Suppressor macrophage (primary cell): ENCODE measurements at places on chromosomes 7 and 10.

GRCh38 chr10:12351447-12351846, 2.1 kb downstream of the CAMK1D start:
- DNase-seq: no peak

DNA sequence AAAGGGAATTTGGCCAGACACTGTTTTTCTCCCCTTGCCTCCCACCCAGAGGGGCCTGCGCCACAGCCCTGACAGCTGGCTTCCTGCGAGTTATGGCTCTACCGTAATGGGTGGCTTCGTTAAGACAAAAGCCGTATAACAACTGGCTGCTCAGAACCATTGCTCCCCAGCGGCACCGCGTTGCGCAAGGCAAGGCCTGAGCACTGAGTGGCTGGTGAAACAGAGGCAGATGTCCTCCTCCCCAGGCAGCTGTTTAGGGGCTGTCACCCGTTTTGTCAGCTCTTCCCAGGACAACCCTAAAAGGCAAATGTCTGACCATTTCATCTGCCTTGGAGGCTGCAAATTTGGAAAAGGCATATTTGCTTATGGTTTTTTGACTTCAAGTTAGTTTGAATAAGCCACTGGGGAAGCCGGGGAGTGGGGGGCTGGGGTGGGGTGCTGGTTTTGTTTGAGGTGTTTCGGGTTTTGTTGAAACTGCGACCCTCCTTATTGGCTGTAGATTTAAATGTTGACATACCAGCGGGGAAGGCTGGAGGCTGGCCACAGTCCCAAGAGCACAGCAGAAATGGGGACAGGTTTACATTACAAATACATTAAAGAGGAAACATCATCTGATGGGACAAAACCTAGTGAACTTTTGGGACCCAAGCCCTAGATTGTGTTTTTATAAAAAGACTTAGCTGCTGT, 681 bp upstream of the SPOCK2 start:
- peak; percentile 34 for DNase-seq

- no peak for DNase-seq
These were observed 233.6 kb downstream of the GLRX3 start for GRCh38 chr10:130369645-130370381.

GRCh38 chr10:64070241-64070640, 549.0 kb downstream of the REEP3 start:
- DNase-seq: no peak

DNA sequence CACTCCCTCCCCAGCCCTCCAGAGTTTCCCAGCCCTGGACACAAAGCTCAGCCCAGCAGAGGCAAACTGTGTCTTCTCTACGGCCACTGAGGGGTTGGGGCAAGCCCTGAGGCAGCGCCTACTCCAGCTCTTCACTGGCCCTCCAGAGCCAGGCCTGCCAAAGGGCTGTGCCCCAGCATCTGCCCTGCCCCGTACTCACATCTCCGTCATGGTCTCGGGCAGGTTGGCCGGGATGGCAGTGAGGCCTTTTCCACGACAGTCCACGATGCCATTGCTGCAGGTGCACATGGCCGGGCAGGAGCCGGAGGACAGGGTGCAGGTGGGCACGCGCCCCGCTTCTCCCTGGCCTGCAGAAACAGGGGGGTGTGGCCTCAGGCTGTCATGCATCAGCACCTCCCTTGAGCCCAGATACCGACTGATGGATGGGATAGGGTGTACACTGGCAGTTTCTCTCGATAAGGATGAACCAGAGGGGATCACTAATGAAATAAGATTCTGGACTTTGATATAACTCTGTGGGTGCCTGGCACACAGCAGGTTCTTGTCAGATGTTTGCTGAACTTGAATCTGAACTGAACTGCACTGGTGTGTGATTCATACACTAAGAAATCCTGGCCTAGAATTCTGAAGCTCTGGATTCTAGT, 125.2 kb downstream of the SLIT1 start:
- DNase-seq: no peak

- peak; percentile 40 for DNase-seq
These were observed 519 bp downstream of the PITRM1 start for GRCh38 chr10:3172081-3172445.
